Activated T-helper 1 cell treated with anti-CD3 and anti-CD28 coated beads, Interleukin-2, amount 50 U/mL, for 16 hours (primary cell): ENCODE measurements at places on chromosomes 13 and 19.

DNA sequence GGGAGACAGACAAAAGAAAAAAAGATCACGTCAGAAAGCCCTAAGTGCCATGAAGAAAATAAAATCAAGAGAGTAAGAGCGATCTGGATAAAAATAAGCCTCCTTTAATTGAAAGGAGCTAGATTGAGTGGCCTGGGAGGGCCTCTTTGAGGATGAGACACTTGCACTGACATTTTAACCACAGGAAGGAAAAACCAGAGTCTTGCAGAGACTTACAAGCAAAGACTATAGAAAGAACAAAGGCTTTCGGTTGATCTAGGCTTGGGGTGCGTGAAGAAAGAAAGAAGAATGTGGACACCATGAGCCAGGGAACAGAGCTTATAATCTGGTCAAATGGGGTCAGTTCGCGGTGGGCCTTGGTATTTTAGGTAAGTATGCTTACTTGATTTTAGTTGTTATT lies 342.7 kb downstream of the COG6 start:
- no peak for DNase-seq

GRCh38 chr13:98976338-98976737 lies 1.5 kb downstream of the DOCK9 start:
- no peak for DNase-seq

GRCh38 chr13:109332506-109333499 lies 453.6 kb downstream of the IRS2 start:
- DNase-seq: no peak

GRCh38 chr13:24274452-24275021 lies 34.8 kb upstream of the C1QTNF9 start:
- peak; percentile 47 for DNase-seq
